Upper lobe of left lung (tissue), 6 donors: ENCODE measurements at places on chromosomes 7 and 10.

- no peak for DNase-seq
Measured at GRCh38 chr10:8581521-8582225, 527.2 kb downstream of the GATA3 start.

- no peak for DNase-seq
Measured at GRCh38 chr10:98790817-98791216, 344.1 kb upstream of the HPS1 start.

DNA sequence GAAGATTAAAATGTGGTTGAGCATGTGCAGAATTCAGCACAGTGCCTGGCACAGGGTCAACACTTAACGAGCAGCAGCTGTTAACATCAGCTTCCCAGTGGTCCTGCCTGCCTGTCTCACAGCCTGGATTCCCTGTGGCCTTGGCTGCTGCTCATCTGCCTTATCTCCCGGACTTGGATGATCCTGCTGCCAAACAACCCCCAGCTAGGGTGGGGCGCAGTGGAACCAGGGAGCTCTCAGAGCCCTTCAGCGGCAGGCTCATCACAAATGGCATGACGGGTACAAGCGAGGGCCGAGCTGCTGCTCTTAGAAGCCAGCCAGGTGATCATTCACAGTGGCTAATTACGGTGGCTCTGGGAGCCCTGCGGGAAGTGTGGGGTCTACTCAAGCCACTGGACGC, 13.0 kb upstream of the SMARCD3 start:
- no peak for DNase-seq

- DNase-seq: peak; percentile 78
Measured at GRCh38 chr10:114634609-114634979, 23.5 kb downstream of the ABLIM1 start.
